ENCODE measurements at places on chromosomes 11 and 22. TPM values are rescaled to one million over a fixed set of nuclear protein-coding genes. Genes with fewer than 3 reads are reported as not detected.

MRGPRE gene
- not detected for total RNA-seq

PGA5 gene
- not detected for total RNA-seq

ADM gene
- total RNA-seq, result 187 TPM

ENTHD1 gene
- not detected for total RNA-seq

RASL10A gene
- total RNA-seq, result not detected

CALCA gene
- total RNA-seq, result not detected

Data from uterine smooth muscle cell (primary cell).